ENCODE measurements at places on chromosomes 3 and 15. TPM values are rescaled to one million over a fixed set of nuclear protein-coding genes. Genes with fewer than 3 reads are reported as not detected.

Gene OXTR
- total RNA-seq: 105 TPM

GRCh38 chr15:50187525-50187924, 5.5 kb downstream of the SLC27A2 start:
- no peak for DNase-seq

Gene CCR8
- total RNA-seq: not detected

GRCh38 chr3:6228958-6229683, 631.8 kb upstream of the GRM7 start:
- DNase-seq: no peak

Gene GATM
- total RNA-seq: 8.8 TPM

GRCh38 chr15:99224372-99225214, 24.8 kb downstream of the TTC23 start:
- no peak for DNase-seq

DNA sequence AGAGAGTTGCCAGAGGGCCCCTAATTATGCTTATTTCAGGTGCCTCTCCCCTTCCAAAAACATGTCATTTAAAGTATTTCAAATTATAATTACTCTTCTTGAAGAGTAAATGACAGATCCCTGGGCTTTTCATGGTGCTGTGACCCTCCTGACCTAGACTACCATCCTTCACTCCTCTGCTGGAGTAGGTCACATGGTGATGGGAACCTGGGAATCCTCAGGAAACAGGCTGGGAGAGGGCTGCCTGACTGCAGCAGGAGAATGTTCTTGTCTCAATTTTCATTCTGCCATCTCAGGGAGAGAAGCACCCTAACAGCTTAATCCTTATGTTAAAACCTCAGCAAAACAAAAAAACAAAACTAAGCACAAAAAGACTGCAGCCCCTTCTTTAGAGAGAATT, 24.6 kb downstream of the PGBD4 start:
- no peak for DNase-seq

Gene CFAP92
- 1.3 TPM for total RNA-seq

DNA sequence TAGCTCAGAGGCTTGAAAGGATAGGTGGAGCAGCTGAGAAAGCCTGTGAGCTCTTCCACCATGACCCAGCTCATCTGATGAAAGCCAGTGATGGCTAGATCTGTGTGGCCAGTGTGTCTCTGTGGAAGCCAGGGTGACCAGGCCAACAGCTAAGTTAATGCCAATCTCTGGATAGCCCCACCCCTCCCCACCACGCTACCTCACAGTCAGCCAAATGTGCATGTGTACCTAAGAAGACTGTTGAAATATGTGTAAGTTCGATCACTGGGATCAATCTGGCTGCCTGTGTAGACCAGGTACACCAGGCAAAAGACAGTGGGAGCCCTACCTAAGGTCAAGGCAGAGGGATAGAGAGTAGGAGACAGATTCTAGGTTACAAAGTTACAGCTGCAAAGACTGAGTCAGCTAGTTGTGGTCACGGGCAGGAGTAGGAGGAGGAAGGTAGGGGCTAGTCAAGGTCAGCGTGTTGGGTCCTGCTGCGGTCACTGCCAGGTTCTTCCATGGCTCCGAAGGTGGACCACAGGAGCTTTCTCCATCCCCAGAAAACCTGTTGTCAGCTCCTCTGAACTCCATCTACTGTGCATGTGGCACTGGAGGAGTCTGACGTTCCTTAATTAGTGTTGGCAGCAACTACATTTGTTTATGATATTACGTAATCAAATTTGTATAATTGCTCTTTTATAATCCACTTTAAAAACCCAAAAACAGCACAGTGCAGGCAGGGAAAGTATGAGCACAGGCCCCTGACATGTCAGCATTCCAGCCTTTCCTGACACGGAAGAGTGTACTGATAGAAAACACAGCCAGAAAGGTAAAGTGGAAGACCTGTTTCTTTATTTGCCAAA, 318.0 kb downstream of the CLSTN2 start:
- DNase-seq: no peak

DNA sequence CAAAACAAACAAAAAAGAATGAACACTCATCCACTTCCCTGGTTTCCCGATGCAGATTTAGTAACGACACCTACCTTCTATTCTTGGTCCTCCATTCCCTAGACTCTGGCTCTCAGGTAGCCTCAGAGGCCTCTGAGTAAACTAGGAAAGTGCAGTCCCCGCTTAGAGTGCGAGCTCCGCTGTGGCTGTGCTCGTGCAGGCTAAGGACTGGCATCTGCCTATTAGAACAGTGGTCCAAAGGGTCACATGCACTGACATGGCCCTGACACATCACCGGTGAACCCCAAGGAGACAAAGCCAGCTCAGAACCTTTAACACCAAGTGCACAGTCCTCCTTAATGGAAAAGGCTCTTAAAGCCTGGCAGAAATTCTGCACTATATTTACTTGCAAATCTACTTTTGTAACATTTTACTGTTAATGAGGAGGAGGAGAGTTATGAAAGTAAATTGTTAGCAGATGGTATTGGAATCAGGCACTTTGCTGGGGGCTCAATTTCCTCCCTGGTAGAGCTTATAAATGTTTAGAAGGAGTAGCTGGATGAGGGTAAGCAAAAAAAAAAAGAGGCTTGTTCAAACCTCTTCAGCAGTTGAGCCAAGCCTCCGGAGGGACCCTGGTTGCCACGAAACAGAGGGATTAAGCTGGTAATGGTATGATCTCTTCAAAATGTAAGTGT, 31.1 kb downstream of the VGLL4 start:
- no peak for DNase-seq

- no peak for DNase-seq
These were observed 35.5 kb downstream of the B3GALNT1 start for GRCh38 chr3:161069511-161070251.

DNA sequence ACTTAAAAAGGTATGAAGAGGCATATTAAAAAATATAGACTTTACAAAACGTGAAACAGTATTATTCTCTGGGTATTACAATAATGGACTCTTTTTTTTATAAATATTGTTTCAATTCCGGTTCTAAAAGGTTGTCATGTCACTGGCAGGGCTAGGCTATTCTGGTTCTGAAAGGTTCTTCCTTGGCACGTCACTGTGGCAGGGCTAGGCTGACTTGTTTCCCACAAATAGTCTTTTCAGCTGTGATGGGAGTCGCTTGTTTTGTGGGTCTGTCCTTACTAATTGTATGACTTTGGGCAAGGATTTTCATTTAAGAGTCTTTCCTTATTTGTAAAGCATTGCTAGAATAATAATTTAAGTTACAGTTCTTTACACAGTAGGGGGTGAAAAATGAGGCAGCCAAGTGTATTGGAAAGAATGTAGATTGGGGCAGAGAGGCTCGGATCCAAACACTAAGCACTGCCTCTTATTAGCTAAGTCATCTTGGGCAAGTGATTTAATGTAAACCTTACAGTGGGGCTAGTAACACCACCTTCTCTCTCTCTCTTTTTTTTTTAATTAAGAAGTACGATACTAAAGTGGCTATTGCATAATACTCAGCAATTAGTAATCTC, 12.4 kb upstream of the MELTF start:
- no peak for DNase-seq

- no peak for DNase-seq
These were observed 141.3 kb upstream of the CCDC54 start for GRCh38 chr3:107235928-107236315.

GRCh38 chr15:31485431-31485830, 158.8 kb downstream of the KLF13 start:
- no peak for DNase-seq

- no peak for DNase-seq
These were observed 117.9 kb downstream of the TCF12 start for GRCh38 chr15:57036352-57036751.

GRCh38 chr15:63708126-63708772, 111.1 kb downstream of the FBXL22 start:
- no peak for DNase-seq

Gene GCNT3
- total RNA-seq: 5.2 TPM

- peak; percentile 63 for DNase-seq
These were observed 1.4 kb downstream of the LOXL1 start for GRCh38 chr15:73927476-73928240.

- DNase-seq: no peak
These were observed 13.3 kb downstream of the STAC start for GRCh38 chr3:36393563-36393962.

- DNase-seq: no peak
These were observed 523.9 kb upstream of the AGTR1 start for GRCh38 chr3:148173851-148174250.

DNA sequence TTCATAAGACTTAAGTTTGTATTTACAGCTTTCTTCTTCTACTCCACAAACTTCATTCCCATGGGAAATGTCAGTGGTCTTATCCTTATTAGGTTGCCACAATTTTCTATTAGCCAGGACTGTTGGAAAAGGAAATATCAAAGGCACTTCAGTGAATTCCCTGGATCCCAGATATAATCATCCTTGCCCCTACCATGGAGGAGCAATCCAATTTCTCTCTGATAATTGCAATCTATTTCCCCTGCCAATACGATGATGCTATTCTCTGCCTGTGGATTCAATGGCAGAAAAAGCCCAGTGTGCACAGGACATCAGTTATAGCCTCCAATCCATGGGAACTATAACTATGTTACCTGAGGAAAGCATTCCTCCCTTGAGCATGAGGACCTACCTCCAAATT, 536.4 kb upstream of the UBE2E2 start:
- DNase-seq: no peak

- DNase-seq: no peak
These were observed 244.5 kb downstream of the FOXP1 start for GRCh38 chr3:71339049-71339448.

Gene CFAP100
- not detected for total RNA-seq

Gene RTP3
- total RNA-seq: not detected

DNA sequence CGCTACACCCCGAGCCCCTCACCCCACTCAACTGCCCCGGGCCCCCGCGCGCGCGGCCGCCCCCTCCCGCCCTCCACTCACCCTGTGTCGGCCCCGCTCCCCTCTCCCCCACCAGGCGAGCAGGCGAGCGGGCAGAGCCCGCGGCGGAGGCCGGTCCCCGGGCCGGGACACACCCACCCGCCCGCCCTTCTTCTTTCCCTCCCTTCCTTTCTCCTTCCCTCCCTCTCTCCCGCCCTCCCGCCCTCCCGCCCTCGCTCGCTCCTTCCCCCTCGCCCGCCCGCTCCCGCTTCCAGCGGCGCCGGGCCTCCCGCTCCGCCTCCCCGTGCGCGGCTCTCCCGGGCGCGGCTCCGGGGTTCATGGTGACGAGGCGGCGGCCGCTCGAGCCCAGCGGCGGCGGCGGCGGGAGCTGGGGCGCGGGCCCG, at the start of gene CTDSPL:
Gene CTDSPL, plus strand, starts transcription at position 261 of the 422 bp plus-strand sequence. CDS start 320 bp downstream, outside the sequence.
- no peak for DNase-seq

DNA sequence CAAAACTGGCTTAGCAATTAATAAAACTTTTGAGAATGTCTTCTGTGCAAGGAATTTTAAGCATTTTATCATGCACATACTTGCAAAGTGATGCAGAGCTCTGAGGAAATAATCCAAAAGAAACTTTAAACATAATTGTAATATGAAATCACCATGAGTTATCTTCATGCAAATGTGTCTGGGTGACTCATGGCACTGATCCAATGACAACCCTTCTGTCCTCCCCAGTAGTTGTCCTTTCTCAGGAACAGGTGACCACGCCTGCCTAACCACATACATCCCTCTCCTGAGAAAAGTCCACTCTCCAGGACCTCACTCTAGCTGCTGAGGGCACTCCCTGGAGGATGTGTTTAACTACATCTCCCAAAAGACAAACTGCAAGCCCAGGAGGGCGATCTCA, 530.6 kb upstream of the IL12A start:
- no peak for DNase-seq

DNA sequence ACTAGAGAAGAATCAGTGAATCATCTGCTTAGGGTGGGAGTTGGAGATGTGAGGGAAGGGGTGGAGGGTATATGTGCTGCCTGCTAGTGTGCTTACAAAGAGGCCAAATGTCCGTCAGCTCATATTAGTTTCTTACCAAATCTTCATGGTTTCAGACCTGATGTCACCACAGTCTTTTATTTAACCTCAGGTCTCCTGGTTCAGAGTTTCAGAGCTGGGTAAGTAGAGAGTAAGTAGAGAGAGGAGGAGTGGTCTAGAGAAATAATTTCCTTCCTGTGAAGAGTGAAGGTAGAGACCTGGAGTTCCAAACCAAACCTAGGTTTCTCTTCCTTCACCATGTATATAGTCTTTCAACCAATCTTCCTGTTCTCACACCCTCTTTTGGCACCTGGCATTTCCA, 17.5 kb upstream of the P2RY1 start:
- DNase-seq: no peak

GRCh38 chr3:114285648-114286230, 8.1 kb upstream of the TIGIT start:
- DNase-seq: no peak

DNA sequence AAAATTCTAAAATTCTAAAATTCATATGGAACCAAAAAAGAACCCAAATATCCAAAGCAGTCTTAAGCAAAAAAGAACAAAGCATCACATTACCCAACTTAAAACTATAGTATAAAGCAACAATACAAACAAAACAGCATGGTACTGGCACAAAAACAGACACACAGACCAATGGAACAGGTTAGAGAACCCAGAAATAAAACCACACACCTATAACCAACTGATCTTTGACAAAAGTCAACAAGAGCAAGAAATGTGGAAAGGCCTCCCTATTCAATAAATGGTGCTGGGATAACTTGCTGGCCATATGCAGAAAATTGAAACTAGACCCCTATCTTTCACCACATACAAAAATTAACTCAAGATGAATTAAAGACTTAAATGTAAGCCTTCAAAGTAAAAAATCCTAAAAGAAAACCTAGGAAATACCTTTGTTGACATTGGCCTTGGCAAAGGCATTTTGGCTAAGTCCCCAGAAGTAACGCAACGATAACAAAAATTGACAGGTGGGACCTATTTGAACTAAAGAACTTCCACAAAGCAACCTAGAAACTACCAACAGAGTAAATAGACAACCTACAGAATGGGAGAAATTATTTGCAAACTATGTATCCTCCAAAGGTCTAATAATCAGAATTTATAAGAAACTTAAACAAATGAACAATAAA, 56.9 kb downstream of the TTBK2 start:
- no peak for DNase-seq

Gene TMCO5A
- total RNA-seq: not detected

DNA sequence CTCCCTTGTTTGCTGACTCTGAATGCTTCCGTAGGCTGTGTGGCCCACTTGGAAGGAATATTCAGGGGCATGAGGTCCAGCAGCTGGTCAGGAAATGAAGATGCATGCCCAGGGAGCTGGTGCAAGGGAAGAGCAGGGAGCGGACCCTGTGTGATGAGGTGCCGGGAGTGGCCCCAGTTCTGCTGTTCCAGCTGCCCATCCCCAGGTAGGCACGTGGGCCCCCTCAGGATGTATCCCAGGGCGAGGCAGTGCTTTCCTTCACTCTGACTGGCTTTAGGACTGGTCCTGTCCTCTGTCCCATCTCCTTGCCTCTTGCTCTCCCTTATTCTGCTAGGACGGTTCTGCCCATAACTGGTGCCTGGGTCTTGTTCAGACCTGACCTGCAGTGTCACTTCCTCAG, 1.1 kb upstream of the FAM3D start:
- DNase-seq: no peak

DNA sequence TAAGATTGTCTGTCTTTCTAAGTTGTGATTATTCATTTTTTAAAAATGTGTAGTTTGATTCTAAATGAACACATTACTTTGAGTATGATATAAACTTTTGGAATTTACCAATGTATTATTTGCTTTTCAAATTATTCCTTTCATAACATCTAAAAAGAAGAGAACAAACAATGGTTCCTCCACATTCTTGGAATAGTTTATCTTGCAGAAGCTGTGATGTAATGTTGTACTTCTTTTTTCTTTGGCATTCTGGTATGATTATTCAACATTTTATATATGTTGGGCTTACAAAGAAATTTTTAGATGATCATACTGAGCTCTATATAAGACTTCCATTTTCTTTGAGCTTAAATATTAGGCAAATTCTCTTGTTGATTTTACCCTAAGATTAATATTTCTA, 419.2 kb downstream of the DIPK2A start:
- DNase-seq: no peak

Data from breast epithelium (tissue), 4 donors.